ENCODE measurements at places on chromosomes 5 and 9.

DNA sequence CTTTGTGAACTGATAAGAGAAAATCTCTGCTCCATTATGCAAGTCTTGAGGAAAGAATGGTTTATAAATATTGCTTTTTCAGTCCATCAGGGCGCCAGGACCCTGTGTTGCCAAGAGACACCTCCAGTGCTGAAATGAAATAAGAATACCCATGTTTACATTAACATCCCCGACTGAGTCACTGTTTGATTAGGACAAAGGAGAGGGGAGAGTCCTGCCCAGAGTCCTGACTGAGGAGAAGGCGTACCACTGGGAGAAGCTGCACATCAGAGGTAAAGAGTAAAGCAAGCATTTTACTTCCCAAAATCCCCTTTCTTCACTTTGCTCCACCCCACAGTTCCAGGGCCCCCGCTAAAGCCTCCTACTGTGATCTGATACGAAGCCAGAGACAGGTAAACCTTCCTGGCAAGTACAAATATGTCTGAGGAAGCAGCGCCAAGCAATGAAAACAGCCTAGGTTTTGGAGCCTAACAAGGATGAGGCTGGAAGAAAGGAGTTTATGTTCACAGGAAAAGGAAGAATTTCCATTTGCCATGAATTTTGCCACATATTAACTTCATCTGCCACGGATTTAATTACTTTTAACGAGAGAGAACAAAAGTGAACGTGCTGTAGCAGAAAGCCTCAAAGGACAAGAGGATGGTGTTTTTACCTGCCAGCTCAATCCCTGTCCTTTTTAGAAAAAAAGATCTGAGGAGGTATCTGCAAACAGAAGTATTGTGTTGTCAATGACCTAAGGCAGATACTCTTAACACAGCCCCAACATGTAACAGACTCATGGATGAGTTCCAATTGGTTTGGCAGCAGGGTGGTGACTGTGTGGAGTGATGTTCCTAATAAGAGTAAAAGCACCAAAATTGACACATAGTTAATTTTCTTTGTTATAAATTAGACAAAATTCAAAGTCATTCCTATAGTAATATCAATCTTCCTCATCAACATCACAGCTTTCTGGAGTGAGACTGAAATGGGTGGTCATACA lies 209.4 kb upstream of the TLE4 start:
- no peak for DNase-seq

- no peak for DNase-seq
These were observed 17.9 kb downstream of the COL27A1 start for GRCh38 chr9:114172981-114173833.

DNA sequence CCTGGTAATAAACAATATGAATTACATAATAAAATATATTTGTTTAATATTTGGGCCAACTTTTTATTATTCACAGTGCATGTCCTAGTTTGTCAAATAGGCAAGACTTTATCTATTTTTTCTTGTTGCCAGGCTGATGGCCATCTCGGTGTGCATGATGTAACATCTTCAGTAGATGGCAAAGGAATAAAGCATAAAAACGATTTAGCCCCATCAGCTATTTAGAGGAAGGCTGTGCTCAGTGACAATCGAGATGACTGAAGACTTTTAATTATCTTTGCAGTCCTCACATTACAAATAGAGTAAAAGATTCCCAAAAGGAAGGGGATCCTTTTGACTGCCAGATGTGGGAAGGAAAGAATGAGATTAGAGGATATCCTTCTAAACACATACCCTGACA lies 358.5 kb downstream of the PTPRD start:
- DNase-seq = no peak

GRCh38 chr5:134577022-134577795 lies 51.7 kb downstream of the JADE2 start:
- DNase-seq = no peak

DNA sequence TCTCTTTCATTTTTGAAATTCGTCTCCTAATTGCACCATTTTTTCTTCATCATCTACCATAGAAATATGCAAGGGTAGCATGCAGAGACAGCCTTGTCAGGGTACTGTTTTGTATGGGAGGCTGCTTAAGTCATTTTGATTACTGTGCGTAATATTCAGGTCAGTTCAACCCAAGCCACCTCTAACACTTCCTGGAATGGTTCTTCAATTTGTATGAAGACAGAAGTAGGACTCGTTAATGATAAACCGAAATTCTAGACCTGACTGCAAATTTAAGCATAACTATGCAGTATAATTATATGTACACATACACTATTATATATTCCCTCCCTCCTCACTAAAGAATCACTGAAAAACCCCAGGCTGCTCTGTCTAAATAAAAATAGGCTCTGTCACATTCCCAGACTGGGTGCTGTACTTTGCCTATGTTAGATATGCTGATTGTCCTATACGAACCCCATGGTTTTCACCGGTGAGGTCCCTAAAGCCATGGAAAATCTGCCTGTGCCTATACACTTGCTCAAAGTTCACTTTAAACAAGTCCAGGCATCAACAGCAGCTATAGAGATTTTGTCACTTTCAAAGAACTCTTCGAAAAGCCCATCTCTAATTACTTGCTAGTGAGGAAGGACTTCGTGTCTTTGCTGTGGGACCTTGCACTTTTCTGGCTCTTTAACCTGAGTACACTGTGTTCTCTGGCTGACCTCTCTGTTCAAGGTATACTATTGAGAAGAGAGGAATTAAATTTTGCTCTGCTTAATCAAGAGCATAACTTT lies 352.1 kb upstream of the CD180 start:
- no peak for DNase-seq

DNA sequence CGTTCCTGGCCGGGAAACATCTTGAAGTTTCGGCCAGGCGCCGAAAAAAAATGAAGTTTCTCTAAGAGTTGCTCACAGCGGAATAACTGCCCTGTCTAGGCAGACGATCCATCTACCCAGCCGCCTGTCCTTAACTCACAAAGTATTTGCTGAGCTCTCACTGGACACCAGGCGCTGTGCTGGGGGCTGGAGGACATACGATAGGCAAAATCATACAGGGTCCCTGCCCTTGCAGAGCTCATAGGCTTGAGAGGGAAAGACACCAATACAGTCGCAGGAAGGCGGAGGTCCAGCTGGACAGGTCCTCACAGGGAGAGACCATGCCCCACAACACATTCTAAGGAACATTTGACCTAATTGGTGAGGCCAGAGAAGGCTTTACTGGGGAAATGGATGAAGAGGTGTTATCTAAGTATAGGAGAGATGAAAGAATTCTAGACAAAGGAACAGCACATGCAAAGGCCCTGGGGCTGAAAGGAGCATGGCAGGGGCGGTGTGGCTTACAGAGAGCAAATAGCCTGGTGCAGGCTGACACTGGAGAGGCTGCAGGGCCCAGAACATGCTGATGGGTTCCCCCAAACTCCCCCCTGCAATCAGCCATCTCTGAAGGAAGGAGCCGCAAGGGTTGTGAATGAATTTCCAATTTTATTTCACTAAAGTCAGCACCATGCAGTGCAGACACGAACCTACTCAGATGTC lies 2.0 kb upstream of the MXD3 start:
- DNase-seq = no peak

DNA sequence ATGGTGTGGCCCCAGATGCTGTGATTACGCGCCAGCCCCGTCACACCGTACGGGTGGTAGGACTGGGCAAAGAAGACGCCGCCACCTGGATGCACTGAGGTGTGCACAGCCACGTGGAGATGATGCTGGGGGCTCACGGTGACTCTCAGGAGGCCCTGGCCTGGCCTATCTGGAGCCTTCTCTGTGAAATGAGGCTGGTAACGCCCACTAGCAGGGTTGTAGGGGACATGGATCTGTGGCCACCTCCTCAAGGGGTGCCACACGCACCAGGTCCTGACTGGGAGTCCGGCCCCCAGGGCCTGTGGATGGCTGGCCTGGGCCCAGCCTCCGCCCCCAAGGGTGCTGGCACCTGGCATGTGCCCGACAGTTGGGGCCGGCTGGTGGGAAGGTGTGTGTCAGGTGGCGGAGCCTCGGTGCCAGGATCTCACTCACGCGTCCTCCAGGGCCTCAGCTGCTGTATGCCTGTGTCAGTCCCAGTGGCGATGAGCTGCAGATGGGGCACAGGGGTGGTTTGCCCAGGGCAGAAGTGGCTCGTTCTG lies 32.4 kb downstream of the NEK6 start:
- no peak for DNase-seq

DNA sequence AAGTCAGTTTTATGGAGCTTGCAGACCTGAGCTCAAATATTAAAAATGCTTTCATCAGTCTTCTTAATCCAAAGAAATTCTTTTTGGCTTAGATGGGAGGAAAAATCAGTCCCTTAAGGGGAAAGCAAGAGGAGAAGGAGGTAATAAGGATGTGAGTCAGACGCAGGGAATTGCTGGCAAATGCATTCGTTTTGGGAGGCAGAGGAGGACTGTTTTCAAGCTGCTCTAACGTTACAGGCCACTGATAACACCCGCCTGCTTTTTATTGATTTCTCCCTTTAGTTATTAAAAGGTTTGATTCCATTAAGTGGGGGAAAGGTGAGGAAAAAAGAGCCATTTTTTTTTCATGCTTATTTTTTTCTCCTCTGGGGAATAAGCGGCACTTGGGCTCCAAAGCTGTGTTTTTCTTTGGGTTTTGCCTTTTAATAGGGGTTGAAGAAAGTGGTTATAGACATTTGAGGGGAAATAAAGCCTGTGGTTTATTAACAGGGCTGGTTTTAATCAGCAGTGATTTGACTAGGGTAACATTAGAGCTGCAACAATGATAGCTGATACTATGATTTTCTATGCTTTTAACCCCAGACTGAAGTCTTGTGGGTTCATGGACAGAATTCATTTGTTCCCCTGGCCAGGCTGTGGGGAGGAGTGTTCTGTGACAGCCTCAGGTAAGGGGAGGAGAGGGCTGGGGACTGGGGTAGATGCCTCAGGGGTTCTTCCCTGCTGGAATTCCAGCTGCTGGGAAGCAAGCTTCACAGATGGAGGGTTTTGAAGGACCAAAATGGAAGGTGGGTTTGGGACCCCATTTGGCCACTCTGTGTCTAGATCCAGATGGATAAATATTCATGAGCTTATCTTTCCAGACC lies 225.2 kb downstream of the GAS1 start:
- DNase-seq = no peak

- no peak for DNase-seq
These were observed 274.2 kb upstream of the CCNH start for GRCh38 chr5:87686975-87687374.

- no peak for DNase-seq
These were observed 220.0 kb upstream of the NR4A3 start for GRCh38 chr9:99601571-99602111.

DNA sequence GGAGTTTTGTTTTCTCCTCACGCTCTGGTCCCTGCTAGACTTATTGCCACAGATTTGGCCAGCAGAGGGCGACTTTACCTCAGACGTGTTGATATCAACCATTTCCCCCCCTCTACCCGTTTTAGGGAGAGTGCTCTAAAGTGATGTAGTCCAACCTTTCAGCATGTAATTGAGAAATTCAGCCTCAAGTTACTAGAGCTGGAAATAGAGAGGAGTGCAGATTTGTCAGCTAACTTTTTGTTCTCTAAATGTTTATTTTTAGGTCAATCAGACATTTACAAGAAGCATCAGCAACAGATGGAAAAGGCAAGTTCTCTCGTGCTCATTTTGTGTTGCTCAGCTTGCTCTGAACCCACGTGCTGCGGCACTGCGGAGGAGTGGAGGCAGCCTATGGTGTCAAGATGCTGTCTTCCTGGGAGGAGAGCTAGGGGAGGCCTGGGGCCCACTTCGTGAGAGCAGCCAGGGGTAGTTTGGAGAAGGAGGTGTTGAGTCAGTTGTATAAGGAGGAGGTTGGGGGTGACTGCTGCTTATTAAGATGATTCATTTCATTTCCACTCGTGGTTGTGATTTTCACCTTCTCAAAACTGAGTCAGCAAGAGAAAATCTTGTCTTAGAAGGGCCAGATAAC lies 53.6 kb downstream of the GPR107 start:
- DNase-seq = peak; percentile 89

GRCh38 chr5:147645197-147645596 lies 135.3 kb upstream of the DPYSL3 start:
- no peak for DNase-seq

DNA sequence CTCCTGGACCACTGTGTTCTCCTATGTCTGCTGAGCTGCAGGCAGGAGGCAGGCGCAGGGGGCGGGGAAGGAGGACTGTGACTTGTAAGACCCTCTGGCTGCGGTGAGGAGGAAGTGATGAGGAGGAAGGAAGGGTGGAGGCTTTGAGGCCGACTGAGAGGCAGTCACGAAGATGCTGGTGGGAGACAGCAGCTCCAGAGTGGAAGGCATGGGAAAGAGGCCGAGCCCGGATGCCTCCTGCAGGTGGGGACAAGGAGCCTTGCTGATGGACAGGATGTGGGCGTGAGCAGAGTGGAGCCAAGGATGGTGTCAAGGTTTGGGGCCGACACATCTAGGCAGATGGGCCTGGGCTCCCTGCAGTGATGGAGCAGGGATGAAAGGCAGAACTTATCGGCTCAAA lies 74.3 kb upstream of the ICE1 start:
- no peak for DNase-seq

DNA sequence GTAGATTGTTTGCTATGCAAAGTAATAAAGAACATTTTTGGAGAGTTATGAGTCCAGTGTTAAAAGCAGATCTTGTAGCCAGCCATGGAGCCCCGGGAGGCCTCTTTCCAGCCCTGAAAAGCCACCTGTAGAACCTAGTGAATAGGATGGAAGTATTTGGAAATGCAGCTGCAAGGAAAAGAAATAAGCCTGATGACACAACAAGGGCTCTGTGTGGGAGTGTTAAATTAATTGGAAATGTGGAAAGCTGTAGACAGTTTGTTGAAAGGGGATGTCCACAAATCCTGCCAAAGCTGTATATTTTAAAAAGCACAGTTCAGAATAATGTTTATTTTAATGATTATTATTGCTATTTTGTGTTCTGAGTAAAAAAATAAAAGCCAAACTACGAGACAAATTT lies 152.5 kb upstream of the GHR start:
- no peak for DNase-seq

DNA sequence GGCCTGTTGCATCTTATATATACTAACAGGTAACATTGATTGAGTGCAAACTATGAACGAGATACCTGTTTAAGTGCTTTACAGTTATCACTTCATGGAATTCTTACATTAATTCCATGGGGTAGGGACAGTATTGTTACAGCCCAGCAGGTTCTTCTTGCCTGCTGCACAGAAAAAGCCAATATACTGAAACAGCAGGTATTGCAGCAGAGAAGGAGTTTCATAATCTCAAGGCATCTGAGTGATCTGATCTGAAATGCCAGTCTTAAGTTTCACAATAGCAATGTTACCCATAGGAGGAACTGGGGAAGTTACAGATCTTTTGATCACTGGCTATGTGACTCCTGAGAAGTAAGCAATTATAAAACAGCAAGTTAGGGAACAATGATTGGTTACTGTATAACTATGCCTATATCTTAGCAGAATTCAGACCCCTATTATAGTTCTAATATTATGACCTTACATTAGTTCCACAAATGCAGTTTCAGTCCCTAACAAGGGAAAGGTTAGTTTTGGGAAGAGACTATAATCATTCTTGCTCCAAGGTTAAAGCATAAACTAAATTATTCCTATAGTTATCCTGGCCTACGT lies 126.5 kb upstream of the BNC2 start:
- DNase-seq = no peak
